ENCODE measurements at places on chromosomes 2 and 18. TPM values are rescaled to one million over a fixed set of nuclear protein-coding genes. Genes with fewer than 3 reads are reported as not detected.

DNA sequence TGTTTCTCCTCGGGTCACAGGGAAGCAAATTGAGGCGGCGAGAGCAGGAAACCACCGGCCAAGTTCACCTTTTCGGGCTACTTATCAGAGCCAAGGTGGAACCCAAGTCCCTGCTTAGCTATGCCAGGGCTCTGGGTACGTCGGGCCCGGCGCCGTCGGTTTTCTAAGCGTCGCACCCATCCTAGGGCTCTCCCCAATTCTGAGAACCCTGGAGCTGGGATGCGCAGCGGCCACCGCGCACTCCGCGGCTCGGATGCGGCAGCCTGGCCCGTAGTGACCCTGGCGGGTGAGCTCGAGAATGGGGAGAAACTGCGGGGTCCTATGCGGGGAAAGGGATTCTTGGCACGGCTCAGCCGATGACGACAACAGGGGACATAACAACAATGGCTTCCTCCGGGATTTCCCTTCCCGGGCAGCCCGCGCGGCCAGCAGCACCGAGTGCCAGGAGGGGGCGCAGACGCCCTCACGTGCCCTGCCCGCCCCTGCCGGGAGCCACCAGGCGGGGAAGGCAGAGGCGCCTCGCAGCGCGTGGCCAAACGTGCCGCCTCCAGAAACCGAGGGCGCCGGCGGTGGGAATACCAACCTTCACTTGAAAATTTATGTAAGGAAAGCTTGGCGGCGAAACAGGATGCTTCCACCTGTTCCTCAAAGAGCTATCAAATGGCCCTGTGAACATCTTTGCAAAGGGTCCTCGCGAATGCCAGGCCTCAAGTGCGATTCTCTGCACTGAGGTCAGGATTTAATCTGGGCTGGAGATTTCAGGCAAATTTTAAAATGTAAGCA is 2.1 kb upstream of the SLC30A3 start:
- DNase-seq: no peak

ITGB6 gene
- 383 TPM for total RNA-seq

GRCh38 chr2:309148-309953 is 21.5 kb upstream of the ALKAL2 start:
- no peak for DNase-seq

RAX gene
- total RNA-seq: not detected

GRCh38 chr18:73653251-73653650 is 494.4 kb downstream of the FBXO15 start:
- no peak for DNase-seq

GRCh38 chr18:12283256-12283655 is 24.8 kb upstream of the TUBB6 start:
- peak; percentile 47 for DNase-seq

GRCh38 chr18:48417985-48418384 is 8.8 kb upstream of the ZBTB7C start:
- no peak for DNase-seq

RNF152 gene
- 3.3 TPM for total RNA-seq

DNA sequence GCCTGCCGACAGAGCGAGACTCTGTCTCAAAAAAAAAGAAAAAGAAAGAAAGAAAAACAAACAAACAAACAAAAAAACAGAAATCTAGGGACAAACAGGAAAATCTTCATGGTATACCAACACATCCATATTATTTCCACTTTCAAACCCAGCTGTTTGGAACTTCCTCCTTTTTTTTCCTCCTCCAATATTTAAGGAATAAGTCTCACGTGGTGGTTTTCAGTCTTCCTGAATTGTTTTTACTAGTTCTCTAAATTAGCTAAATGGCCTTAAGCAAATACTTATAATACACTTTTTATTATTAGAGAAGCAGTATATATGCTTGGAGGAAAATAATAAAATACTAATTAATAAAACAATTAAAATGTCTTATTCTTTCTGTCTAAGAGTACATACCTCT is 48.7 kb upstream of the GLS start:
- no peak for DNase-seq

DNA sequence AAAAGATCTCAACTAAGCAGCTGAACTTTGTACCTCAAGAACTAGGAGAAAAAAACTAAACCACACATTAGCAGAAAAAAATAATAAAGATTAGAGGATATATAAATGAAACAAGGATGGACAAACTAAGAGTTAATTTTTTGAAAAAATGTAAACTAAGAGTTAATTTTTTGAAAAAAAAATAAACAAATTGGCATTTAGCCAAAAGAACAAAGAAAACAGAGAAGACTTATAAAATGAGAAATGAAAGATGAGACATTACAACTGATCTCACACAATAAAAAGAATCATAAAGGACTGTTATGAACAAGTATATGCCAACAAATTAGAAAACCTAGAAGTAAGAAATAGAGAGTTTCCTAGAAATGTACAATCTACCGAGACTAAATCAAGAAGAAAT is 859.2 kb upstream of the GYPC start:
- DNase-seq: no peak

EVX2 gene
- total RNA-seq: not detected

- no peak for DNase-seq
Observed at GRCh38 chr18:26546875-26547645, 1.3 kb downstream of the KCTD1 start.

DNA sequence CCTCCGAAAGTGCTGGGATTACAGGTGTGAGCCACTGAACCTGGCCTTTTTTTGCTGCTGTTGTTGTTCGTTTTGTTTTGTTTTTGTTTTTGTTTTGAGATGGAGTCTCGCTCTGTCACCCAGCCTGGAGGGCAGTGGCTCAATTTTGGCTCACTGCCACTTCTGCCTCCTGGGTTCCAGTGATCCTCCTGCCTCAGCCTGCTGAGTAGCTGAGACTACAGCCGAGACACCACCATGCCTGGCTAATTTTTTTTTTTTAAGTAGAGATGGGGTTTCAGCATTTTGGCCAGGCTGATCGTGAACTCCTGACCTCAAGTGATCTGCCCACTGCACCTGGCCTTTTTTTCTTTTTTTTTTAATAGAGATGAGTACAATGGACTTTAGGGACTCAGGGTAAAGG is 22.0 kb downstream of the TMEM127 start:
- no peak for DNase-seq

SP5 gene
- 0.69 TPM for total RNA-seq

TWIST2 gene
- total RNA-seq: 0.20 TPM

DNA sequence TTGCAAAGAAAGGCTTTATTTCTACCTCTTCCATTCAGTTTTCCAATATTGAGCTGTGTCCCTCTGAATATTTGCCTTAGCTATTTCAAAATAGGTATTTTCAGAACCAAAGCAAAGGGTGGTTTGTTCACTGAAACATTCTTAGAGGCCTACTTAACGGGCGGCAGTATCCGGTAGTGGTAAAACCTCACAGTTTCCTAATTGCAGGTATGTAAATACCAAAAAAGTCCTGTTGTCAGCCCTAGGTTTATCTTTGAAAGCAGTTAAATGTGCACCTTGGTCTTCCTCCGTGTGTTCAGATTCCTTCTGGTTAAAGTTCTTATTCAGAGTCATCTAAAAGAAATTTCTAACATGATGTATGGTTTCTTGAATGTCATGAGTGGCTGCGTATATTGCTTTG is 38.9 kb downstream of the CCNT2 start:
- DNase-seq: no peak

- DNase-seq: peak; percentile 72
Observed at GRCh38 chr18:50013363-50014138, 181.4 kb downstream of the MYO5B start.

ERMN gene
- not detected for total RNA-seq

- DNase-seq: peak; percentile 71
Observed at GRCh38 chr2:45494275-45494977, 116.6 kb downstream of the SRBD1 start.

DNA sequence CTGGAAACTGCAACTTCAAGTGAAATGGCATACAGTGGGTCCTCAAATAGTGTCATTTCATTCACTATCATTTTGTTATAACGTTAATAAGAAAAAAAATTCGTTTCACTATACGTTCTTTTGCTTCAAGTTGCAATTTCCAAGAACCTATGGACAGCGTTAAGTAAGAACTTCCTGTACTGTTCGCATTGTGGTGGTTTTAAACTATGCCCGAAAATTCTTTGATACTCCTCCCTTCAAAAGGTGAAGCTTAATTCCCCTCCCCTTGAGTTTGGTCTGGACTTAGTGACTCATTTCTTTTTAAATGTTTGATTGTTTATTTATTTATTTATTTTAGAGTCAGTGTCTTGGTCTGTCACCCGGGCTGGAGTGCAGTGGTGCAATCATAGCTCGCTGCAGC is 20.7 kb downstream of the GNLY start:
- no peak for DNase-seq

All from renal cortical epithelial cell (primary cell).